ENCODE measurements at places on chromosomes 5 and 9. TPM values are rescaled to one million over a fixed set of nuclear protein-coding genes. Genes with fewer than 3 reads are reported as not detected.

DNA sequence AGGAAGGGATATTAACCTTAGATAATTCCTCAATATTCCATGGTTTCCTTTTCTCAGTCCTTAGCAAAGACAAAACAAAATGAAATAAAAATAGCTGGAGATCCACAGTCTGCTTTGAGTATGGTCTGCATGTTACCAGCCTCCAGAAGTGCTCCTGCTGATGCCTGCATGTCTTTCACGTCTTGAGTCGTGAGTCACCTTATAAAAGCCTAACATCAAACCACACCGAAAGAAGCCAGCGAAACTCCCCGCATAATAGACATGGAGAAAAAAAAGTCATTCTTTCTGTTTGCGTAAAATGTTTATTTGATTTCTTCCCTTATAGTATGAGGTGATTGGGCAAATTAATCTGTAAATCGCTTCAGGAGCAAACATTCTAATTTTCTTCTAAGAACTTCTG lies 380.5 kb downstream of the SLCO4C1 start:
- peak; percentile 1 for DNase-seq

DNA sequence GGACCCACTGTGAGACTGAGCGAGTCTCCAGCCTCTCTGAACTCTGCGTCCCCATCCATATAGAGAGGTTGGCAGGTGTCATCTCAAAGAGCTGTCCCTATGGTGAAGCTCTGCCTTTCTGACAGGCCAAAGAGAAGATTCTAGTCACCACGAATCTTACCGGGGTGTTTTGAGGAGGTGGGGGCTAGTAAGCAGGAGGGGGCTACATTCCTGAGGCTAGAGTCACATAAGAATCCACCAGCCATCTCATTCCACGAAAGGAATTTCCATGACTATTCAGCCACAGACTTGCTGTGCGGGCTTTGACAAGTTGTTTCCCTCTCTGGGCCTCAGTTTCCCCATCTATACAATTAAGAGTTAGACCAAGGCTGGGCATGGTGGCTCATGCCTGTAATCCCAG lies 16.3 kb downstream of the PDGFRB start:
- DNase-seq, result no peak

DNA sequence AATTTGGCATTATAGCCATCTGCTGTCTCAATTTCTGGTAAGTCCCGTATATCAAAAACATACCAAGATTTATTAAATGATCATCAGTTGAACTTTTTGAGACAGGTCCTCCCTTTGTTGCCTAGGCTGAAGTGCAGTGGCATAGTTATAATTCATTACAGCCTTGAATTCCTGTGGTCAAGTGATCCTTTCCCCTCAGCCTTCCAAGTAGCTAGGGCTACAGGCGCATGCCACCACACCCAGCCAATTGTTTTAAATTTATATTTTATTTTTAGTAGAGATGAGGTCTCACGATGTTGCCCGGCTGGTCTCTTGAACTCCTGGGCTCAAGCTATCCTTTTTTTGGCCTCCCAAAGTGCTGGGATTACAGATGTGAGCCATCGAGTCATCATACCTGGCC lies 418.9 kb downstream of the ARHGEF28 start:
- no peak for DNase-seq

- DNase-seq, result peak; percentile 63
These were observed 89.2 kb downstream of the ACER2 start for GRCh38 chr9:19498015-19498414.

- no peak for DNase-seq
These were observed 30.2 kb downstream of the EFNA5 start for GRCh38 chr5:107640568-107640967.

DNA sequence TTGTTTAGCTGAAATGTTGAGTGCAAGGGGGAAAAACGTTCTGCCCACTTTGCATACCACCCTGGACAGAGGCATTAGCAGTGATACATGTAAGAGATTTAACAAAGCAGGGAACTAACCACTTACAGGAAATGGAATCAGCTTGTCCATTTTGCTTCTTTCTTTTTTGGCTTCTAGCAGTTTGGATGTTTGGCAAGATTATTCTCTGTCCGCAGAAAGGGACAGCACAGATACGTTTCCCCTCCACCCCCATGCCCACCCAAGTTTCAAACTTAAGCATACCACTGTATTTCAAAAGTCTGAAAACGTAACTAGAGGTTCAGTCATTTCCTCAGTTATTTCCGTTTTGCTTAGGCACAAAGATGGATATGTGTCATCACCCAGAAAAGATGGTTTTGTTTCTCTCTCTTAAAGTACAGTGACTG lies 118.4 kb downstream of the GDNF start:
- DNase-seq, result no peak

GRCh38 chr9:11686733-11687132 lies 1006.5 kb upstream of the TYRP1 start:
- no peak for DNase-seq

DNA sequence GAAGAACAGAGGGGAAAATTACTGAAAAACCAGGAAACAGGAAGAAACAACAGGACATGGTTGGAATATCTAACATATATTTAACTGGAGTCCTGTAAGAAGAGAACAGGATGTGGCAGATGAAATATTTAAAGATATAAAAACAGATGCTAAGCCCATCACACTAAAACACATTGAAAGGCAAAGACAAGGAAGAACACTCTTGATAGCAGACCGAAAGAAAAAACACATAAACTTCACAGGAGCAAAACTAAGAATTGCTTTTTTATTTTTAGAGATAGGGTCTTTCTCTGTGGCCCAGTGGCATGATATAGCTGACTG lies 324.4 kb upstream of the ARRDC3 start:
- no peak for DNase-seq

DNA sequence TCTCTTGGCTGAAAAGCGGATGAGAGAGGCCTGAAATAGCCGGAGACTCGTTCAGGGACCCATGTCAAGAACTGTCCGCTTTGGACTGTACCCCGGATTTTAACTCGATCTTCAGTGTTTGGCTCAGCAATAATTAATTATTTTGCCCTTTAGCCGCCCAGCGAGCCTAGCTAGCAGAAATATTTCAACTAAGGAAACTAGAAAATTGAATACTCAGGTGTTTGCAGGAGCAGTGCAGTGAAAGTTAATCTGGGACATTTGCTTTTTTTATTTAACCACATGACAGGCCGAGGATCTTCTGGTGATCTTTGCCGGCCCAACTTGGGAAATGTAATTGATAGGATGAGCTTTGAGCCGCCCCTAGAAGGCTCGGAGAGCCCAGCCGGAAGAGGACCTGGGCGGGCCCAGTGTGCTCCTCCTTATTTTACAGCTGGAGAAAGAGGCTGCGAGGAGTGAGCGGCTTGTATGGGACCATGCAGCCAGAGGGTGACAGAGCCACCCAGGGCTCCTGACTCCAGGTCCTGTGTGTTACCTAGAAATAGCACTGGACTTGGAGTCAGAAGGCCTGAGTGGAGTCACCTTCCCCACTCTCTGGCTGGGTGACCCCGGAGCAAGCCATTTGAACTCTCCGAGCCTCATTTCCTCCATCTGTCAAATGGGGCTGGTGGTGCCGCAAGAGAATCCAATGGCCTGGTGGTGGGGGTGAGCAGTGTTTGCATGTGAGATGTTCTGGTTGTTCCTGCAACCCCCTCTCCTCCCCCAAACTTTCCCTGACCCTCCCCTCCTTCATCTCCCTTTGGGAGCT lies 2.4 kb downstream of the PPARGC1B start:
- no peak for DNase-seq

GRCh38 chr5:96037128-96037527 lies 75.5 kb upstream of the ELL2 start:
- peak; percentile 95 for DNase-seq

GRCh38 chr9:130422546-130422945 lies 22.2 kb upstream of the ASS1 start:
- no peak for DNase-seq

DNA sequence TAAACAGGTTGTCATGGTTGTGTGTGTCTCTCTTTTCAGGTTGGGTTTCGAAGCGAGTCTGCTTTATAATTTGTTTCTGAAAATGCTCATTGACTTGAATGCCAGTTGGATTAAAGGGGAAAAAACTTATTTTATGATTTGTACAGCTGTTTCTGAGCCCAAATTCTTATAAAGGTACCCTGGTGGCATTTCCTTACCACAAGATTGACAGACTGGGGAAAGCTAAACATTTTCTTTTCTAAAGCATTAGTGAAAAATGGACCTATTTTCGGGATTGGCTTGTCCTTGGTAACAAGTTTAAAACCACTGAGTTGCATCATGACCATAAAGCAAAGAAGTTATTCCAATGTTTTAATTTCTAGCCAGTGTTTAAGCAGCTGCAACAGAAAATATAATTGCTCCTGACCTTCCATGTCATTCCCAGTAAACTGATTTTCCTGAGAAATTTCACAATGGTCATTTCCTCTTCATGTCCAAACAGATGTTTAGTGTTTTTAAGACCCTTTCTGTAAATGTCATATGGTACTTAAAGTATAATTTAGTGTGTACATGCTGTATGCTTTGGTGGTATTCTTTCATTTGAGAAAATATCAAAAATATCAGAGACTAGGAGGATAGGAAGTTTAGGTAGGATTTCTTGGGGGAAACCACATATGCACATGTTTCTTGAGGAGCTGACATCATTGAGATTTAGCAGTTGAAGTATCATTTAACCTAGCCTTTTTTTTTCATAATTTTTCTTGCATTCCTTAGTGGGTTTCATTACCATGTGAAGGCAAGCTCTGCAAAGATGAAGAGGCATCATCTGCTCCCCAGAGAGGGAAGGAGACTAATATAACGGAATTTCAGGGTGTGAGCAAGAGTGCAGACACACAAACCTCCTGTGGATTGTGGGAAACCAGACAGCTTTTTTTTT lies 667.1 kb upstream of the RGMB start:
- no peak for DNase-seq

DNA sequence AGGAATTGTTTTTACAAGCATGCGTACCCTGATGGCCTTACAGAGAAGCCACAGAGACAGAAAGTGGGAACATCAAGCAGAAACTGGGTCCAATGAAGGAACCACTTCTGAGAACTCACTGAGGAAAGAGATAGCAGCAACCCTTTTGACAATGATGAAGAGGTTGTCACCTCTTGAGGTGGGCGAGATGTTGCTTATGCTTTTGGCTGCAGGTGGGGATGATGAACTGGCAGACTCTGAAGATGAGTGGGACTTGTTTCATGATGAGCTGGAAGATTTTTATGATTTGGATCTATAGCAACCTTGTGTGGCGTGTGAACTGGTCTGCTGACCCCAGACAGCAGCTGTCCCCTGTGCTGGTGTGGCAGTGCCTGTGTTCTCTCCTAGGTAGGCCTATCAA lies 50.9 kb downstream of the ZNF510 start:
- DNase-seq, result no peak

DNA sequence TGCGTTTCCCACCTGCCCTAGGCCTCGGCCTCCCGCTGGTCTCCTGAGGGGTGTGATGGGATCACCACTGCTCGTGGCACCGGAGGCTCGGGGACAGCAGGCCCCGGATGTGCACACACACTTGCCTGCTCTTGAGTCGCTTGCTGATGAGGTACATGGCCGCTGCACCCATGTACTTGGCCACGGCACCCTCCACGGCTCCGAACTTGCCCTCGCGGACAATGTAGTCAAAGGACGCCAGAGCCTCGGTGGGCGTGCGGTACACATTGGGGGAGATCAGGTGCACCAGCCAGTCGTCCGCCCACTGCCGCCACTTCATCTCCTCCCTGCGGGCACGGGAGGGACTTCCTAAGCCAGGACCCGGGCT lies 4.7 kb downstream of the PTGES2 start:
- no peak for DNase-seq

DNA sequence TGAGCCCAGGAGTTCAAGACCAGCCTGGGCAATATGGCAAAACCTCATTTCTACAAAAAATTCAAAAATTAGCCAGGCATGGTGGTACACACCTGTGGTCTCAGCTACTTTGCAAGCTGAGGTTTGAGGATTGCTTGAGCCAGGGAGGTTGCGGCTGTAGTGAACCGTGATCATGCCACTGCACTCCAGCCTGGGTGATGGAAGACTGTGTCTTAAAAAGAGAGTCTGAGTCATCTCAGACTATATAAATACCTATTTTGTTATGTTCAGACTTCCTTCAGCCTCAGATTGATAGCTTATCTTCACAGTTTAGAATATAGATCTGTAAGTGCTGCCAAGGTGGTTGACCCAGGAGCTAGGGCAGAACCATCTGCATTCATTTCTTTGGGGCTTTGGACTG lies 1.6 kb upstream of the PAIP2 start:
- DNase-seq, result no peak

The DPH7 gene
- total RNA-seq, result 23.6 TPM

The ANKRD31 gene
- total RNA-seq, result 0.26 TPM

The NME5 gene
- total RNA-seq, result 0.53 TPM

The PDCD1LG2 gene
- total RNA-seq, result 0.64 TPM

The SLC34A1 gene
- total RNA-seq, result not detected

The SPINK13 gene
- not detected for total RNA-seq

The C6 gene
- not detected for total RNA-seq

The GBGT1 gene
- total RNA-seq, result 1.1 TPM

The WWC1 gene
- total RNA-seq, result 20.8 TPM

The AQP3 gene
- total RNA-seq, result 47.7 TPM
